ENCODE measurements at places on chromosomes 11 and 22.

DNA sequence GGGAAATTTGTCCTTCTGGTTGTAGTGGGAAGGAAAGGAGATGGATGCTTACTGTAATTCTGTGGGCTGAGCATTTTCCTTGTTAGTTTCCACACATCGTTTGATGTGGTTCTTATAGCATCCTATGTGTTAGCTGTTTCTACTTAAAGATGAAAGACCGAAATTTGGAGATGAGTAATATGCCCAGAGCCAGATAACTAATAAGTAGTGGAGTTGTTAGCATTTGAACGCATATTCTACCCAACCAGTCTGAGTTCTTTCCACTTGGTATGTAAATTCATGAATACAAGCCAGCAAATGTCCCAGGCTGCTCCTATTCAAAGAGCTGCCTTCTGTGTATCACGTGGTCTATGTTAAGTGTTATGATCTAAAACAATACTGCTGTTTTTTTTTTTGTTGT is 14.6 kb downstream of the SPECC1L start:
- peak; percentile 68 for DNase-seq

DNA sequence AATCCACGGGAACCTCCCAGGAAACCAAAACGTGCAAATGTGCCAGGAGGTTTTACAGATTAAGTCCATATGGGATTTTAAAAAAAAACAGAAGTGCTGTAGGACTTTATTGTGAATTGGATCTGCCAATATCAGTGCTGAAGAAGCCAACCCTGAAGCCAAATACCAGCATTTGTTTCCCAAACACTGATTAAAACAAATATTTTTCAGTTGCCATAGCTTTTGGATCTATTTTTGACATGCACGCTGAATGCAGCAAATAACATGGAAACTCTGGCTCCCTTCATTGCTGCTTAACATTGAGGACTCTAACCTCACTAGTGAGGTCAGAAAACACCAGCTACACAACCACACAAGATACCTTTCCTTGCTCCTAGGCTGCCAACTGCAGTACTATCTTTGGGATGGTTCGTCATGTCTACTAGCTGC is 28.4 kb upstream of the SIK2 start:
- no peak for DNase-seq

DNA sequence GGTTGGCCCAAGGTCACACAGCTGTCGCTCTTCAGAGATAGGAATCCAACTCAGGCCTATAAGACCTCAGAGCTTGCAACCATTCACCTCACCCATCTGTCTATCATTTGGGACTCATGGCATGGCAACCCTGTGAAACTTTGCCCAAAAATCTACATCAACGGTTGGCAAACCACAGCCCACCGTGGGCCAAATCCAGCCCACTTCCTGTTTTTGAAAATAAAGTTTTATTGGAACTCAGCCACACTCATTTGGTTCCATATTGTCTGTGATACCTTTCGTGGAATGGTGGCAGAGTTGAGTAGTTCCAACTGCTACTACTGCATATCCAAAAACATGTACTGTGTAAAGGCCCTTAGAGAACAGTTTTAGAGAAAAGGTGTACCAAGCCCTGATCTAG is 307.8 kb downstream of the MN1 start:
- no peak for DNase-seq

GRCh38 chr11:64385945-64386704 is 27.2 kb downstream of the RPS6KA4 start:
- DNase-seq: no peak

DNA sequence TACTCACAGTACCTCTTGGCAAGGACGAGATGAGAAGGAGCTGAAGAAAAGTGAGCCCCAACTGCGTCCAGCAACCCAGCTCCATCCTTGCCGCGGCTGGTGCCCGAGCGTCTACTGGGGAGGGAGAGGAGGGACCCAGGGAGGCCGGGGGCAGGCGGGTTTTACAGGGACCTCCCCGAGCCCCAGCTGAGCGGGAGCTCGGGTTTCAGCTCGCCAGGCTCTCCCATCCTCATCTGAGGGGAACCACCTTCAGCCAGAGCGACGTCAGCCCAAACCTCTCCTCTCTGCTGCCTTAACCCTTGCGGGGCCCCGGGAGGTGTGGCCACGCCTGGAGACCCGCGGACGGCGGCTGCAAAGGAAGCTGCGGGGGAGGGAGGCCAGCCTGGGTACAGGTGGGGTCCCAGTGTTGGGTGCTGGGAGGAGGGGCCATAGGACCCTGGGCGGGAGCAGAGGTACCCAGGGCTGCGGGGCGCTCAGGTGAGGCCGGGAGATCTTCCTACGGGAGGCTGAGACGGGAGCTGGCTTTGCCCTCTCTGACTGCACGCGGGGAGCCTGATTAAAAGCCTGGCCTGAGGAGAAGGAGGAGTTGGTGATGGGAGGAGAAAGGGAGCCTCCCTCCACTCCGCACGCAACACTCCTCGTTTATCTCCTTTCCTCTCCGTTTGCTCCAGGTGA is at the start of gene PAMR1:
Gene PAMR1 (minus strand): TSS at position 116 of the 675 bp plus-strand sequence. CDS start 31 bp downstream, at position 85.
- DNase-seq: no peak

DNA sequence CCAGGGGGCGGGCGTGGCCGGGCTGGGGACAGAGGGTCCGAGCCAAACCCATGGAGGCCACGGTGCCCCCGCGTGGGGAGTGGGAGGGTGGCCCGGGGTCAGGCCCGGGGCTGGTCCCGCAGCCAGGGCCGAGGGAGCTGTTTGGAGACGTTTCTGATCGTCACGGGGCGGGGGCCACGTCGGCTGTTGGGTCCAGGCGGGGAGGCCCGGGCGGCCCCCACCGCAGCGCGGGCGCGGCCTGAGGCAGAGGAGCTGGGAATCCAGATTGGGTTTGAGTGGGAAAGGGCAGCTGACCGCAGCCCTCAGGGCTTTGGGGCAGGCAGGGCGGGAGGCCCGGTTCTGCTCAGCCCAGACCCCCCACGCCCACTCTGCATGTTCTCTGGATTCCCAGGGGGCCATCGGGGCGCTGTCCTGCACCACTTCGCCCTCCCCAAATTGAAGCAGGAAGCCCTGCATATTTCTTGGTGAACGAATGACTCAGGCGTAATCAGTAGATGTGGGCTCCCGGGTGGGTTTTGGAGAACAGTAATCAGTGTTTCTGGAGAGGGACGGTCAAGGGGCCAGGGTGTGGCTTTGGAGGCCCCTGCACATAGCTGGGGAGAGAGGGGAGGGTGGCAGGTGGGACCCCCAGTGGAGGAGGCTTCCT is 583 bp downstream of the MRPL23 start:
- DNase-seq: no peak

- no peak for DNase-seq
These were observed 1.6 kb downstream of the KCNJ1 start for GRCh38 chr11:128865490-128865889.

DNA sequence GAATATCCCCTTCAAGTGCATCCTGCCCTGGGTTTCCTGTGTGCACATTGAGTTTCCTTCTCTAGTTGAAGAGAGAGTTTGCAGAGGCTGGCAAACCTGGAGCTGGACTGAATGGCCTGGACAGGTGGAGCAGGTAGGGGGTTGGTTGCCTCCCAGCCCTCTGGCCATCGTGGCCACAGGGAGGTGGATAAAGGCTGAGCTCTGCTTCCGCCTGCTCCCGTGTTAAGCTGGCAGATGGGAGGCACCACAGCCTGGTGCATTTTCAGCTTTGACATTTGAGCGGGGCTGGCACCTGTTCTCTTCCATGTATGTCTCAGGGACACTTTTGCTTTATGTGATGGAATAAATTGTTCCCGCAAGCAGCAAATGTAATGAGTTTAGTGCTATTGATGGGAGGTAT is 11.1 kb downstream of the MICAL2 start:
- DNase-seq: no peak

DNA sequence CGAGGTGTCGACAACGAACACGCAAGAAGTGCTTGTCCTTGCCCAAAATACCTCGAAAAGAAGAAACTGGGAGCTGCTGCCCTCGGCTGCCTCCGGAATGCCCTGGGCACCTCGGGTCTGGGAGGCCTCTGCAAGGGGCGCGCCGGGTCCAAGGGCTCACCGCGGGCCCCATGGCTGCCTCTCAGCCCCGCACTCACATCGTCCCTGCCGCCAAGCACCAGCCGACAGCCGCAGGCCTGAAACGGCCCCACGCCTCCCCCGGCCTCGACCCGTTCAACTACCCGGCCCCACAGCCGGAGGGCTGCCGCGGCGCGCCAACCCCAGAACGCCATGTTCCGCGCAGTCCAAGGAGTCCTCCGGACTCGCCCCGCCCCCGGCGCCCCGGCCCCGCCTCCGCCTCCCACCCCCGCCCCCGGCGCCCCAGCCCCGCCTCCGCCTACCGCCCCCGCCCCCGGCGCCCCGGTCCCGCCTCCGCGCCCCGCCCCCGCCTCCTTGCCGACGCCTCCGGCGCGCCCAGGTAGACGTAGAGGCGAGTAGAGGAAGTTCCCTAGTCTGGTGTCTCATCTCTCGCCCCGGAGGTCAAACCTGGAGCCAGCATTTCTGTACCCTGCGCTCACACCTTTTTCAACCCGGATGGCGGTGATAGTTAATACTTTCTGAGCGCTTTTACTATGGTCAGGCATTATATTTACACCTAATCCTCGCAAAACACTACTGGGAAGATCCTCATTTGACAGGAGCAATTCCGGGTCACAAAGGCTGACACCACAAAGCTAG is at the start of gene SIRT3:
Gene SIRT3 (minus strand): TSS at position 346 of the 777 bp plus-strand sequence. CDS start 14 bp downstream, at position 332.
- DNase-seq: peak; percentile 92

DNA sequence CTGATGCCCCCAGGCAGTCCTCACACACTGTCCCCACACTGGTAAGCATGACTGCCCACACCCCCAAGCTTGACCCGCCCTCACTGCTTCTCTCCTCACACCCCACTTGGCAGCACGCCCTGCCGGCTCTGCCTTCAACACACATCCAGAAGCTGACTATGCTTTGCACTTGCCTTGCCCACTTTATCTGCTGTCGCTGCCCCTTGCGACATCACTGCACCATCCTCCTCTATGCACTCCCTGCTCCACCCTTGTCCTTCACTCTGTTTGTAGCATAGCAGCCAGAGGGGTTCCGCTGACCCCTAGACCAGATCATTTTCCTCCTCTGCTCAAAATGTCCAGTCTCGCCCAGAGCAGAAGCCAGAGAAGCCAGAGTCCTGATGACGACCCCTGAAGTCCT is 25.3 kb upstream of the SLC25A1 start:
- no peak for DNase-seq

- DNase-seq: no peak
These were observed 29.6 kb downstream of the TMEM184B start for GRCh38 chr22:38243007-38243765.

GRCh38 chr11:10303558-10304363 is 1.1 kb upstream of the ADM start:
- DNase-seq: no peak

DNA sequence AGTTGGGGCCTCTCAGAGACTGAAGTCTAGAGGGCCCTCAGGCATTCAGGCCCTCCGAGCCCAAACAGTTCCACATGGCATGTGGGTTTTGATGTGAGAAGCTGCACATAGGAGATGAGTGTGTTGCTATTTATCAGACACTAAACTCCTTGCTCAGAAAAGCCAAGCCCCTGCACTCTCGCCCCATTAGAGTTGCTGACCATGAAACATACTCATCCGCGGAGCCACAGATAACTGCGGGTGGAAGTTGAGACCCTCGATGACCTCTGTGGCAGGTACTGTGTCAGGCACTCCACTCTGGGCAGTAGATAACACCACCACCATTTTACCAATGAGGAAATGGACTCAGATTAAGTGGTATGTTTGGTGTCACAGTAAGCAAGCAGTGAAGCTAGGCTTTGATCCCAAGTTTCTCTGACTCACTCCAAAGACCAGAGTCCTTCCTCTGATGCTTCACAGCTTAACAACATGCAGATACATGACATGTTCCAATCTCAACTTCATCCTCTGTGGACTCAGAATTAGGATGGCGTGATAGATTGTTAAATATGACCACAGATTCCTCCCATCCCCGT is 202.1 kb downstream of the ADAMTS15 start:
- no peak for DNase-seq

- no peak for DNase-seq
These were observed 38.2 kb upstream of the YWHAH start for GRCh38 chr22:31906086-31906485.

GRCh38 chr11:1435820-1436467 is 46.2 kb downstream of the BRSK2 start:
- no peak for DNase-seq
